ENCODE measurements at places on chromosomes 2 and 18. TPM values are rescaled to one million over a fixed set of nuclear protein-coding genes. Genes with fewer than 3 reads are reported as not detected.

GRCh38 chr2:64457524-64457923, 3.6 kb downstream of the LGALSL start:
- H3K4me1 ChIP-seq, result peaks cover 7% of the 10 kb centered on the region
- H3K27me3 ChIP-seq, result no peaks in the 10 kb centered on the region
- no peaks in the 10 kb centered on the region for H3K36me3 ChIP-seq
- no peak for DNase-seq
- no peak overlapping the region for H3K4me3 ChIP-seq

FSHR gene
- 0.38 TPM for total RNA-seq

CXCR1 gene
- not detected for total RNA-seq

DAPL1 gene
- total RNA-seq, result not detected

GRCh38 chr2:135023886-135024485, 23.3 kb downstream of the MAP3K19 start:
- no peaks in the 10 kb centered on the region for H3K27me3 ChIP-seq
- no peaks in the 10 kb centered on the region for H3K36me3 ChIP-seq
- H3K4me3 ChIP-seq, result no peak overlapping the region
- H3K27ac ChIP-seq, result no peak overlapping the region
- H3K4me1 ChIP-seq, result no peaks in the 10 kb centered on the region

Measured in astrocyte (in vitro differentiated cells and primary cell).